Epithelial cell of prostate (primary cell): ENCODE measurements at places on chromosomes 5 and 9.

GRCh38 chr5:3376611-3377010 lies 219.0 kb upstream of the IRX1 start:
- no peak for DNase-seq

DNA sequence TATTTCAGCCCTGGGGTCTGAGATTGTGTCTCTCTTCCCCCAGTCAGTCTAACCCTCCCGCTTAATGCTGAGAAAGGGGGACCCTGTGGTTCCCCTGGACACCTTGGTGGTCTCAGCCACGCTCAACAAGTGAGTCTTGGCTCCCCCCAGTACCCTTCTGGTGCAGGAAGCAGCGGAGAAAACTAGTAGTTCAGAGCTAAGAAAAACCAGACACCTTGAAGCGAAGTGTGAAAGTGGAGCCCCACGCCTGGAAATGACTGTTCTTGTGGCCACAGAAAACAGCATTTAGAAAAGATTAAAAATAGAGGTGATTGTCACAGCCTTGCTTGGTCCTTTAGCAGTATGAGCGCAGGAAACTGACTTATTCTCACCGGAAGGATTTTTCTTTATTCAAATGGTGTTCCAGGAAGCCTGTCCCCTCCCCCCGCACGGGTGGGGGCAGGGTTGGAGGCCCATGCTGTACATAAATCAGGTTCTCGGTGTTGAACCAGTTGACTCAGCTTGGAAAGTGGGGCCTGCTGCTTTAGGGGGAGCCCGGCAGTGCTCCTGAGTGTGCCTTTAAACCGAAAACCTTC lies 8.1 kb downstream of the ARPC5L start:
- no peak for DNase-seq

DNA sequence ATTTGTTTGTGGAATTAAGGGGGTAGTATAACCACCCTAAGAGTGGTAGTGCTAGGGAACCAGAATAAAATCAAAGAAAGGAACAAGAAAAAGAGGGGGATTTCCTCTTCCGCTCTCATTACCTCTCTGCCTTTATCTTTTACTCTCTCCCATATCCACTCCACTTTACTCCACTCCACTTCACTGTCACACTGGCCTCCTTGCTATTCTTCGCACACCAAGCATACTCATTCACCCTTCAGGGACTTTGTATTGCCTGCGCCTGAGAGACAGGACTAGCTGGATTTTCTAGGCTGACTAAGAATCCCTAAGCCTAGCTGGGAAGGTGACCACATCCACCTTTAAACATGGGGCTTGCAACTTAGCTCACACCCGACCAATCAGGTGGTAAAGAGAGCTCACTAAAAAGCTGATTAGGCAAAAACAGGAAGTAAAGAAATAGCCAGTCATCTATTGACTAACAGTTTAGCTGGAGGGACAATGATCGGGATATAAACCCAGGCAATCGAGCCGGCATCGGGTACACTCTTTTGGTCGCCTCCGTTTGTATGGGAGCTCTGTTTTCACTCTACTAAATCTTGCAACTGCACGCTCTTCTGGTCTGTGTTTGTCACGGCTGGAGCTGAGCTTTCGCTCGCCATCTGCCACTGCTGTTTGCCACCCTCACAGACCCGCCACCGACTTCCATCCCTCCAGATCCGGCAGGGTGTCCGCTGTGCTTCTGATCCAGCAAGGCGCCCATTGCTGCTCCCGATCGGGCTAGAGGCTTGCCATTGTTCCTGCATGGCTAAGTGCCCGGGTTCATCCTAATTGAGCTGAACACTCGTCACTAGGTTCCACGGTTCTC lies 121.8 kb downstream of the FAM170A start:
- no peak for DNase-seq

DNA sequence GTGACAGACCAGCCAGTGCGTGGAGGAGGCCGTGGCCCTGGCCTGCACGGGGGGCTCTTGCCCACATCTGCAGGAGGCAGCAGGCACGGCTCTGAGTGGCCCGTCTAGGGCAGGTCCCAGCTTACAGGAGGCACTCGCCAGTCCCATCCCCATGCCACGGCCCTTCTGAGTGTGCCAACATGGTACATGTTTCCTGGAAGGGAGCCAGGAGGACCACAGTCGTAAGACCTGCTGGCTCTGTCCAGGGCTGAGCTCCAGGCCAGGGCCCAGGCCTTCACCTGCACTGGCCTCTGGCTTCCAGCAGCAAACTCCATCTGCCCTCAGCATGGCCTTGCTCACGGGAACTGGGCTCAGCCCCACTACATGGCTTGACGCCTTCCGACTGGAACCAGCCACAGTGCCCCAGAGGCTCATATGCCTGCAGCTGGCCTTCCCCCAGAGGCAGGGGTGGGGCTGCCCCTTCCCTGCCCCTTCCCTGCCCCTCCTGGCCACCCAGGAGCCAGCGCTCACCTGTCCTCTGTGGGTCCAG lies 3.8 kb downstream of the NKD2 start:
- no peak for DNase-seq

GRCh38 chr9:98607787-98608186 lies 100.9 kb downstream of the GABBR2 start:
- no peak for DNase-seq
